ENCODE measurements at places on chromosomes 13 and 19.

GRCh38 chr19:32392901-32393300 is 12.7 kb upstream of the DPY19L3 start:
- no peak for DNase-seq

GRCh38 chr19:2983351-2984214 is 6.2 kb downstream of the TLE6 start:
- peak; percentile 63 for DNase-seq

DNA sequence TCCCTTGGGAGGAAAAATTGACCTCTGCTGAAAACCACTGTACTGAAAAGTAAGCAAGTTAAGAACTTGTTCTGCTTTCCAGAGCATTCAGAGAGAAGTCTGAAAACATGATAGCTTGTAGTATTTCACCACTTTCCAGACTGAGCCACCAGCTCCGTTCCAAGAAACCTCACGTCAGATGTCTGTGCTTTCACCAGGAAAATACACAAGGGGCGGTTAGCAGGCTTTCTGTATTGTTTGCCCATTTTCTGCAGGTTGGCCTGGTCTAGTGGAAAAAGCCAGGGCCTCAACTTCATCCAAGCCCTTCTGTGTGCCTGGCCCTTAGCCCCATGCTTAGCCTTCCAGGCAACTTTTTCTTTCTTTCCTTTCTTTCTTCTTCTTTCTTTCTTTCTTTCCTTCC is 36.4 kb downstream of the RXFP2 start:
- no peak for DNase-seq

- DNase-seq = no peak
Measured at GRCh38 chr13:36026531-36026930, 104.7 kb downstream of the DCLK1 start.

- DNase-seq = no peak
Measured at GRCh38 chr13:30721936-30722335, 13.4 kb upstream of the ALOX5AP start.

DNA sequence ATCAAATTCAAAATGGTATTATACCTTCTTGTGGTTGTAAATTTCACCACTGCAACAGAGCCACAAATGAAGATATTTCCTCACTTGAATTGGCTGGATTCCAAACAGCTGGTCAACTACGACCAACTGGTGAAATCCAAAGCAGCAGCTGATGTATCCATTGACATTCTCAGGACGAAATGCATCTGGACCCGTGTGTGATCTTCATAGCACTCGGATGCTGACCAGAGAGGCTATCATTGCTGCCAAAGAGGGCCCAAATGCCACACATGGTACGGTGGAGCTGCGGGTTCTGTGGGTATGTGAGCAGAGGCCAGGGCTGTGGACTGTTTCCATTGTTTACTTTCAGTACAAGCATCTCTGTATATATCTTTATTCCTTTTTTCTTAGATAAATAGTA is 25.6 kb upstream of the PCCA start:
- no peak for DNase-seq

DNA sequence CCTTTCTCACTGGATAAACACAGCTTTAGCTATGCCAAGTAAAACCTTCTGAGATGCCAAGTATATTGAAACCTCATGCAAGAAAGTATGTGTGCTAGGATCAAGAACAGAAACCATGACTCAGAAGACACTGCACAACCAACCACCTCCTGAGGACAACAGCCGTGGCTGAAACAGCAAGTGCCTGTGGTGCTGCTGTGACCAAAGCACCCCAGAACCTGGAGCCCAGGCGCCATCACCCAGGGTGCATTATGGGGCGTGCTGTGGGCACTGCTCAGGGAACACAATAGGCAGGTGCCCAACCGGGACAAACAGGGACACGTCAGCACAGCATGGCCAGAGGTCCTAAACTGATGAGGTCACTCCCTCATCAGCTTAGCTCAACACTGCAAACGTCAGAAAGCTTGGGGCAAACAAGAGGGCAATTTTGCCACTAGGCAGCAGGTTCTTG is 101.3 kb upstream of the SLC15A1 start:
- DNase-seq = no peak

- DNase-seq = no peak
Measured at GRCh38 chr13:102933122-102933521, 87.3 kb downstream of the ERCC5 start.

Data from NCI-H2107 (cell line).